ENCODE measurements at places on chromosomes 4 and X.

- no peak for DNase-seq
Observed at GRCh38 chr4:42626629-42627146, 30.2 kb downstream of the ATP8A1 start.

DNA sequence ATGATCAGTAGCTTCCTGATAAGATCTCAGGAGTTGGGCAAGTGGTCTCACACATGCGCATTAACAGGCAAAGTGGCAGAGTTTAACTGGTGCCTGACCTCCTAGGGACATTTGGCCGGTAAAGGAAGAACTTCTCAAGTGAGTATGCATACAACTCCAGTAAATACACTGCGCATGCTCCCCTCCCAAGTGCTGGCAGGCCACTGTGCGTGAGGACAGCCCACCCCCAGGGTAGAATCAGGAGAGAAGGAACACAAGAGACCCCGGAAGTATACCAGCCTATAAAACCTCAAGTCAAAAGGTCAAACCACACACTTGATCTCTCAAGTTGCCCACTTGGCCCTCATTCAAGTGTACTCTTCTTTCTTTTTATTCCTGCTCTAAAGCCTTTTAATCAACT, 225.5 kb upstream of the ANKRD50 start:
- no peak for DNase-seq

GRCh38 chr4:142356801-142357200, 489.3 kb downstream of the INPP4B start:
- DNase-seq, result no peak

GRCh38 chr4:20813700-20814099, 113.4 kb downstream of the PACRGL start:
- DNase-seq, result no peak

- peak; percentile 22 for DNase-seq
Observed at GRCh38 chr4:108172753-108173598, 4.2 kb upstream of the LEF1 start.

Measured in effector memory CD8-positive, alpha-beta T cell (primary cell).